Activated T-helper 1 cell treated with anti-CD3 and anti-CD28 coated beads, Interleukin-2, amount 50 U/mL, for 16 hours (primary cell): ENCODE measurements at places on chromosomes 7 and 10.

DNA sequence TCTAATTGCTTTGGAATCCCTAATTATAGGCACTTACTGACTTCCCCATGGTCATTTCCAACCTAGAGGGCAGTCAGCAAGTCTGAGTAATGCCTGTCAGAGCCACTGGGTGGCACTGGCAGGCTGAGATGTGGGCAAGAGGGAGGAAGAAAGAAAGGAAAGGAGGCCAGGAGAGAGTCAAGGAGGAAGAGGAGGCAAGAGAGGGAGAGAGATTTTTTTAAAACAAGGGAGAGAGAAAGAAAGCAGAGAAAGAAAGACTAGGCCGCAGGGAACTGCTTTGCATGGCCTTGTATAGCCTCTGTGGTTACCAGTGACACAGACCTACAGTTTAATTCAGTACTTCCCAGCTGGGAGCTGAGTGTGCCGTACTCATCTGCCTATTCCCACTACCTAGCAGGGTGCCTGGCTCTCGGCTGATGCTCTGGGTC, 210.4 kb upstream of the ADO start:
- DNase-seq: no peak

DNA sequence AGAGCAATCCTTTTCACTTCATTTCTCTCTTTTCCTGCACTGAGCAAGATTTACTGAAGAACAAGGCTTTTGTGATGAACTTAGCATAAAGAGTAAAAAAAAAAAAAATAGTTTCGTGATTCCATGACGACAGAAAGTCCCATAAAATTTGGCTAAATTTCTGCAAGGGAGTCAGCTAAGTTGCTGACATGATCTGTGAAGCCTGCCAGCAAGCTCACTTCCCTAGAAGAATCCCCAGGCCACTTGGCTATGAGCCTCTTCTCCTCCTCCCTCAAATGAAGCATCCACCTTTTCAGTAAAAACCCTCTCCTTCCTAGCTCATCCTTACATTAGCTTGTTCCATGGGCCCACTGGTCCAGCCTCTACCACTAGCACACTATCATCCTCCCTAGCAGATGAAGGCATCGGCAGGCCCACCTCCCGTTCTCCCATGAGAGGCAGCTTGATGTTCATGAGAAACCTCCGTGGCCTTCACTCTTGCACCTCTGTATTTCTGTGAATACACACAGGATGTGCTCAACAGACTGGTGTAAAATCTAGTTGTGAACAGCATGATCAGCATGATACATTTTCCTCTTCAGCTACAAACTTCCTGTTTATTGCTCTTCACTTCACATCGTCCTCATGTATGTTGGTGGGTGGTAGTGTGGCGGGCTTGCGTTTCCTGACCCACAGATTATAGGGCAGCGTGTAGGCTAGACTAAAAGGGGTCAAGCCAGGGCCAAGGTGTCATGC, 30.9 kb downstream of the GIMAP8 start:
- DNase-seq: no peak

DNA sequence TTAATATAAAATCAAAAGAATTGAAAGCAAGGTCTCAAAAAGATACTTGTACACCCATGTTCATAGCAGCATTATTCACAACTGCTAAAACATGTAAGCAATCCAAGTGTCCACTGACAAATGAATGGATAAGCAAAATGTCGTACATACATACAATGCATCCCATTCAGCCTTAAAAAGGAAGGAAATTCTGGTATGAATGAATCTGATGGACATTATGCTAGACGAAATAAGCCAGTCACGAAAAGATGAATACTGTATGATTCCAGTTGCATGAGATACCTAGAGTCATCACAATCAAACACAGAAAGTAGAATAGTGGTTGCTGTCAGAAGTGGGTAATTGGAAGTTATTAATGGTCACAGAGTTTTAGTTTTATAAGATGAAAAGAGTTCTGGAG, 9.5 kb upstream of the TAC1 start:
- DNase-seq: no peak

DNA sequence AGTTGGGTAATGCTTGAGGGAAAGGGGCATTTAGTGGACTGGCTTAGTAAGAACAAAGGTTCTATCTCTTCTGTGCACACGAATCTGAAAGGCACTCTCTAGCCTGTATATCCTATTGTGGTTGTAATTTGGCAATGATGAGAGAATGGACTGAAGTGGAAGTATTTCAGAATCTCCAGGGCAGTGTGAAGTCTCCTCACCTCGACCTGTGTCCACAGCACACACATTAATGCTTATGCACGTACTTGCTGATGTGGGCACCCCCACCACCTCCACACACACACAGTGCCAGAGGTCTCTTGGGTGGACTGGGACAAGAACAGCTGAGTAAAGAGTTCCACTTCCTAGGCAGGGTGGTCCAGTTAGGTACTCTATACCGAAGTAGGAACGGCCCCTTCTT, 6.9 kb downstream of the SMC3 start:
- no peak for DNase-seq

- no peak for DNase-seq
Observed at GRCh38 chr7:148915211-148915610, 31.1 kb upstream of the EZH2 start.
